GM12892 (cell line): ENCODE measurements at places on chromosomes 6 and 20.

DNA sequence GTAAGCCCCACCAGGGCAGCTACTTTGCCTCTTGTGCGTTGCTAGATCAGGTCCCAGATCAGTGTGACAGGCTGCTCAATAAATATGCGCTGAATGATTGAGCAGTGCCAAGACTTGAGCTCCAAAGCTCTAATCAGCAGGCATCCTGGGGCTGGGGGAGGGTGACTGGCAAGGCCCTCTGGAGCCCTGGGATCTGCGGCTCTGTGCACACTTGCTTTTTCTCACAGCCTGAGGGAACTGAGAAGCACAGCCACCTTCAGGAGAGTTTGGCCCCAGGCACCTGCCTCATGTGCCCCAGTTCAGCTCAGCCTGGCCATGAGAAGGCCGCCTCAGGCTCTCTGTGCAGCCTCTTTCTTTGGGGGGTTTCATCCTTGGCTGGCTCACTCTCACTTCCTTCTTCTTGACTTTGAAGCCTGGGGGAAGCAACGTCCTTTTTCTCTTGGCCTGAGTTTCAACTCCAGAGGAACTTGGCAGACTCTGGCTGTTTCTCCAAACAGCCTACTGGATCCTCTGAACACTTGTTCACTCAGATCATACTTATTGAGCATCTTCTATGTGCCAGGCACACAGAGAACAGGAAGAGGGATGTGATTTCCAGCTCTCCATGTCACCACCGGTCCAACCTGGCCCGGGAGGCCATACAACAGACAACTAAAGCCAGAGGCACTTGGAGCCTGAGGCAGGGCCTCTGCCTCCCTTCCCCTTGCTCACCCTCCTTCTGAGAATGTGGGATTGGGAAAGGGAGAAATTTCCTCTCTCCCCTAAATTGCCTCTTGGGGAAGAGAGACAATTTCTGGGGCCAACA is 114.0 kb downstream of the VEGFA start:
- peak; percentile 51 for DNase-seq

DNA sequence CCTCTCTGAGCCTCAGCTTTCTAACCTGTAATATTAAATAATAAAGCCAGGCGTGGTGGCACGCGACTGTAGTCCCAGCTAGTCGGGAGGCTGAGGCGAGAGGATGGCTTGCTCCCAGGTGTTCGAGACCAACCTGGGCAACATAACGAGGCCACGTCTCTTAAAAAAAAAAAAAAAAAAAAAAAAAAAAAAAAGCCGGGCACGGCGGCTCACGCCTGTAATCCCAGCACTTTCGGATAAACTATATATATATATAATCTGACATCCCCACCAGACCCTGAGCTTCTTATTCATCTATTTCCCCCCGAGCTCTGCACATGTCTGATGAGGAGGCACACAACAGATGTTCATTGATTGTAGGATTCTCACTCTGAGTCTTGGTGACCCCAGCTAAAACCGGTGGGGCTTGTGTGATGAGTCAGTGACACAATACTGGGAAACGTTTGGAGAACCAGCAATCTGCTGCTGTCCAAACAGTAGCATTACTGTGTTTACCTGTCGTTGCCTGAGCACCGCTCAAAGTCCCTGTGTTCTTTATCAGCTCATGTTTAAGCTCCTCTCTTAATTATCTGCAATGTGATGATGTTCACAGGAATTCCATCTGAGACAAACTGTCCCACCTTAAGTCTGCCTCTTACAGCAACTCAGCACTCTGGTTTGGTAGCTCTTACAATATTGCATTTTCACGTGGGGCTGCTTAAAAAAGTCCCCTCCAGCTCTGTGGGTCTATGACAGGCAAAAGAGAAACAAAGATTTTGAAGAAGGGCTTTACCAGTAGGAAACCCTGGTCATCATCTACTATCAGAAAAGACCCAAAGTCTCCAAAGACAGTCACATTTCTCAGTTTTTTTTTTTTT is 1.0 kb upstream of the SPATA2 start:
- no peak for DNase-seq

GRCh38 chr6:162675503-162675902 is 52.1 kb downstream of the PRKN start:
- DNase-seq: no peak

GRCh38 chr6:37088897-37089296 is 81.1 kb upstream of the PIM1 start:
- no peak for DNase-seq

DNA sequence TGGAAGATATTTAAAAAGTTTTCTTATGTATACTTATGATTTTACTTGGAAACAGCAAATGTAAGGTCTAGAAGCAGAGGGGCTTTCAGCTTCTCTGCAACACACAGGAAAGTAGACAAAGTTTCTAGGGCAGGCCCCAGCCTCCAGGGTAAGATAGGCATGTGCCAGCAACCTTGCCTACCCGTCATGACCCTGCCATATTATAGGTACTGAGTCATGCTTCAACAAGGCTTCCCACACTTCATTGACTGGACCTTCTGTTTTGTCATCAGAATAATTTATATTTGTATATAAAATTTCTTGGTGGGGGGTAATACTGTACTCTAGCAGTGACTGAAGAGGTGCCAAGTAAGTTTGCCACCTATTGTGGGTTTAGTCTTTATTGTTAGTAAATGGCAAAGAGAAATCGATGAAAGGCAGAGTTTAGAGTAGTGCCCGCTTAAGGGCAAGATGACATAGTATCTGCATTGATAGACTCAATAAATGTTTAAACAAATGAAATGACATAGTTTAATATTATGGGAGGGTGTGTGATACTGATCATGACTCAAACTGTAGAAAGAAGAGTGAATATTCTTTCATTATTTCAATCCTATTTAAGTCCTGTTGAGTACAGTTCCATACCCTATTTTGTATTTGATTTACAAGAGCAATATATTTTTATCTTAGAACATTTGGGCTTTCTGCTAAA is 95.6 kb downstream of the JARID2 start:
- DNase-seq: no peak

DNA sequence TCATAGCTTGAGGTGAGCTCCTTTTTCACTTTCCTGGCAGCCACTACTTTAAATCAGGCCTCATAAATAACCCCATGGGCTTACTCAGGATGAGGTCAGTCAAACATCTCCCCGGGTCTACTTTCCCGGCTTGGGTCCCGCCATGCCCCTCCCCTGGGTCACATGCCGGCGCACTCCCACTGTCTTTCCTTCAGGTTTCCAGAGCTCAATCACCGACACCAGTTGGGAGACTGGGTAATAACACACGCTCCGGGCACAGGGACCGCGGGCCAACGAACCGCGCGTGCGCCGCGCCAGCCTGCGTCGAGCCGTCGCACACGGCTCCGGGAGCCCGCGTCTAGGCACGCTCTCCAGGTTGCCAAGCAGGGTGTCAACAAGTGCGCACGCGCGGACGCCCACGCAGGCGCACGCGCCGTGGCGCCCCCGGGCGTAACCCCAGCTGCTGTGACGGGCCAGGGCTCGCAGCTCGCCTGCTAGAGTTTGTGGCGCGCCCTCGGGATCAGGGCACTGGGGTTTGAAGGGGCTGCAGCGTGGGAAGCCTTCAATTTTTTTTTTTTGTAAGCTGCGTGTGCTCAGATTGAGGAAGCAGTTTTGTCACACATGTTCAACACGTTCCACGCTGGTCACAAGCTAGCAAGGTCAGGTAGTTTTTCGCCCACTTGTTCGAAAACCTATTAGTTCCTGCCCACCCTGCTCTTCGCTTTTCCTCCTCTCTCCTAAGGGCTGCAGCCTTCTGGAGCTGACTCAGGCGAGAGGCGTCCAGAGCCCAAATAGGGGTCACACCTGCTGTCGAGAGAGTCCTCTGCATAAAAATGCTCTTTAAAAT is 31.8 kb downstream of the TFAP2B start:
- no peak for DNase-seq

DNA sequence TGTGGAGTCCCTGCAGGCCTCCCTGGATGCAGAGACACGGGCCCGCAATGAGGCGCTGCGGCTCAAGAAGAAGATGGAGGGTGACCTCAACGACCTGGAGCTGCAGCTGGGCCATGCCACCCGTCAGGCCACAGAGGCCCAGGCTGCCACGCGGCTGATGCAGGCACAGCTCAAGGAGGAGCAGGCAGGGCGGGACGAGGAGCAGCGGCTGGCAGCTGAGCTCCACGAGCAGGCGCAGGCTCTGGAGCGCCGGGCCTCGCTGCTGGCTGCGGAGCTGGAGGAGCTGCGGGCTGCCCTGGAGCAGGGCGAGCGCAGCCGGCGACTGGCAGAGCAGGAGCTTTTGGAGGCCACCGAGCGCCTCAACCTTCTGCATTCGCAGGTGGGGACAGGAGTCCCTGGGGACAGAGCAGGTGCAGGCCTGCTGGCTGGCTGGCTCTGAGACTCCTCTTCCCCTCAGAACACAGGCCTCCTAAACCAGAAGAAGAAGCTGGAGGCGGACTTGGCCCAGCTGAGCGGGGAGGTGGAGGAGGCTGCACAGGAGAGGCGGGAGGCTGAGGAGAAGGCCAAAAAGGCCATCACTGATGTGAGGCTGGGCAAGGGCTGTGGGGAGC is 44.7 kb downstream of the MYH7B start:
- DNase-seq: no peak

DNA sequence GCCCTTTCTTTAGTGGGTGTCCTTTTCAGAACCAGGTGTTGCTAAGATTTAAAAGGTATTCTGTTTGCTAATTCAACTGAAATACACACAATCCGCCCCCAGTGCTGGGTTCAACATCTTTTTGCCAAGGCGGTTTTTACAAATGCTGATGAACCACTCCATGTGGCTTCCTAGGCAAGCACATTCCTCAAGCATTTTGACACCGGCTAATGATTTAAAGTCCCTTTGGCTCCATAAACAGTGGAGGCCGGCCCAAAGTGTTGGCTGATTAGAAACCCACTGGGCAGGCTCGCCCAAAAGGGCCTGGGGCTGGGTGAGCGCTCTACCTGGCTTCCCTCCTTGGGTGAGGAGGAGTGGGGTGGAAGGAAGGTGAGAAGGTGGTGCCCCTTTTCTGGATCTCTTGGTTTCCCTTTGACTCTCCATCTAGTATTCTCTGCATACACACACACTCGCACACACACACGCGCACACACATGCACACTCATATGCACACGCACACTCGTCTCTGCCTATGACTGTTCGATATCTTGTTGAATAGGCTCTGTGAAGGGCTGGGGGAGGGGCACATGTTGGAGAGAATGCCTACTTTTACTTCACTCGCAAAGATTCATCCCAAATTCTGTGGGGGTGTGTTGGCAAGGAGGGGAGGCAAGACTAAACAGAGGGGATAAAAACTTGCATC is 66.7 kb upstream of the ARMC2 start:
- no peak for DNase-seq

- no peak for DNase-seq
Measured at GRCh38 chr6:139605350-139605749, 230.9 kb upstream of the CITED2 start.

- DNase-seq: no peak
Measured at GRCh38 chr6:146335336-146335735, 208.3 kb upstream of the RAB32 start.

- DNase-seq: no peak
Measured at GRCh38 chr6:41135062-41135832, 18.9 kb downstream of the TREML1 start.

GRCh38 chr6:131524695-131525336 is 48.2 kb upstream of the ARG1 start:
- no peak for DNase-seq

DNA sequence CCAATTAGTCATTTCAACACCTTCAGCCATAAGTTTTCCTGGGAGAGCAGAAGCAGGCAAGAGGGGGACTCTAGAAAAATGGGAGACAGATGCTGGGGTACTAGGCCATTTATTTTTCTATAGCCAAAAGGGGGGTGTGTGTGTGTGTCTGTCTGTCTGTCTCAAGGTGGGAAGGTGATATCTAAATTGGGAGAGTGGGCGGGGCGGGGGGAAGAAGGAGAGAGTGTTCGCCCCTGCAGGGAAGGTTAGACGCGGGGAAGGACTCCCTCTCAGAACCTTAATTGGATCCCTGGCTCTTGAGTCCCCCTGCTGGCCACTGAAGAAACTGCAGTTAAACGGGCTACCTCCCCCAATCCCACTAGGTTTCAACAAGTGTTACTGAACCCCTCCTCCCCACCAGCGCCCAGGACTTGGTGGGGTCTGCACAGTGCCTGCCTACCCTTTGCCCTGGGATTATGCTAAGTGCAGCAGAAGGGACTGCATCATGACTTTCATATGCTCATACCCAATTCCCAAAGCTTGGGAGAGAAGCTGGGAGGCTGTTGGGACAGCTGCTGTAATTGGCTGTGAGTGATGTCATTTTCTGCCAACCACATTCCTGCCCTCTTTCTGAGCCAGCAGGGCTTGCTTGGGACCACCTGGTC is 45.8 kb downstream of the FOXP4 start:
- peak; percentile 87 for DNase-seq

DNA sequence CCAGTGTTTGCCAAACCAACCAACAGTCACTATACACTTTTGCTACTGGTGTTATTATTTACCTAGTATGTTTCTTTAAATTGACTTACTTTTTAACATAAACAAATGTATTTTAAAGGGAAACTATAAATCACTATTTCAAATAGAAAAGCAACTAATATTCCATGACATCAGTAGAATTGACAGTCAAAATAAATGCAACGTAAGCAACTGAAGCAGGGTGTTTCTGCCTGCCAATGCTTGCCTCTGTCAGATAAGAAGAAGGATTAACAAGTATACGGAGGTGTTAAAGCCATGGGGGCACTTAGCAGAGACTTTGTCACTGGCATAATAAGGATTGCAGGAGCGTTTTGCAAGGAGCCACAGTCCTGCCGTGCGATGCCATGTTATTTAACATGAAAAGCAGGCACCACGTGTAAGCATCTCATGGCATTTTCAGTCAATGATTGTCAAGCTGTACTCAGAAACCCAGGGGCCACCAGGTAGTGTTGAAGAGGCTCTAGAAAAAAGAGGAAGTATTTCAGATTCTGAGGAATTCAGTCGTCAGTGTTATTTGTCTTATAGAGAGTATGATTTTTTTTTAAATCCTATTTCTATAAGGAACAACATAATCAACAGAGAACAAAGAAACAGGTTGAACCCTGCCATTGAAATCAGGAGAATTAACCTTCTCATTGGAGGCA is 131.7 kb downstream of the BFSP1 start:
- no peak for DNase-seq

GRCh38 chr20:38842558-38842981 is 37.1 kb downstream of the PPP1R16B start:
- peak; percentile 61 for DNase-seq

GRCh38 chr6:99592900-99593299 is 13.7 kb upstream of the PRDM13 start:
- no peak for DNase-seq

DNA sequence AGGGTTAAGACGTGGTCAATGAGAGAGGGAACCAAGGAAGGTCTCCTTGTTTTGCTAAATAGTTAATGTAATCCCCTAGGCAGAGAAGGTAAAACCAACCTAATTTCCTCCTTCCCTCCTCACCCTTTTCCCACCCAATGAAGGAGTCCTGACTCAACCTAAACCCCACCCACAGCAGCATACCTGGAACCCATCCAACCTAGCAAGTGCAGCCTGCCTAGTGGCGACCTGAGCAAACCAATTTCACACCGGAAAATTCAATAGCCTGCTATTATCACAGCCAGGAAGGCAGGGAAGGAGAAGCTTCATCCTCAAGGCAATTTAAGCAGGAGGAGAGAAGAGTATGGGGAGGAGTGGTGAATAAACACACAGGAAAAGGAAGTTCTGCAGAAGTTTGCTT is 46.9 kb downstream of the OSTM1 start:
- DNase-seq: no peak
